ENCODE measurements at places on chromosomes 12 and 14.

DNA sequence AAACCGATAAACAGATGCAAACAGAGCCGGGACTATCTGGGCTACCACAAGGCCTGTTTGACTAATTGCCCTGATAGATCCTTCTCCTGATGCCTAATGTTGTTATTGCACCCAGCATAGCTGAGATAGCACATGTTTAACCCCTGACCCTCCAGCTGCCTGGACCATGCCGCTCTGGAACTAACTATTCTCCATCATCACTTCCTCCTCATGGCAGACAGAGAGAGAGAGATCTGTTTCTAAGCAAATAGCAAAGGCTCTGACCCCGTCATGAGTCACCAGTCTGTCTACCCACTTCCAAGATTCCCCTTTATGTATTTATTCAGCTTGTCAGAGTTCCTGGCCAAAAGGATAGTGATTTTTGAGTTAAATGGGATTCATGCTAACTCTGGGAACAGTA, 58.2 kb upstream of the FLRT2 start:
- no peak overlapping the region for H3K4me3 ChIP-seq
- H3K4me1 ChIP-seq = no peaks in the 10 kb centered on the region

DNA sequence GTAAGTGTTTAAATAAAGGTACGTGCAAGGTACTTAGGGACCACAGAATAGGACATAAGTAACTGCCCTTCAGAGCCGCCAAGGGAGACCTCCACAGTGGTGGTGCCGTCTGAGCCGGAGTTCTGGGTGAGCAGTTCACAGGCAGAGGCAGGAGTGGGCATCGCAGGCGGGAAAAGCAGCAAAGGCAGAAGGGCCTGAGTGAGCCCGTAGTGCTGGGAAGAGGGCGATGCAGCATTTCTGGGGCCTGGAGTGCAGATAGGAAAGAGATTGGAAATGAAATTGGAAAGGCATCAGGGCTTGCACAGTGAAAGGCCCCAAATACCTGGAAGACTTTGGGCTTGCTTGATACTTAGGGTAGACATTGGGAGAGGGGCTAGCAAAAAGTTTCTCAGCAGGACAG, 32.9 kb downstream of the EVL start:
- H3K4me3 ChIP-seq = no peak overlapping the region
- DNase-seq = no peak
- H3K4me1 ChIP-seq = no peaks in the 10 kb centered on the region
- no peaks in the 10 kb centered on the region for H3K27me3 ChIP-seq
- no peak overlapping the region for H3K27ac ChIP-seq

GRCh38 chr12:133235401-133236112, at the start of gene ANHX:
Gene ANHX, minus strand, starts transcription at chr12:133235877. Its CDS starts 1,521 bp downstream, at chr12:133234356.
- no peaks in the 10 kb centered on the region for H3K36me3 ChIP-seq
- H3K27ac ChIP-seq = no peak within 1 kb of the TSS
- no peaks in the 10 kb centered on the region for H3K27me3 ChIP-seq
- H3K4me3 ChIP-seq = no peak within 1 kb of the TSS
- DNase-seq = no peak

GRCh38 chr12:119327471-119327870, 7.1 kb upstream of the CCDC60 start:
- no peak overlapping the region for H3K4me3 ChIP-seq
- no peaks in the 10 kb centered on the region for H3K36me3 ChIP-seq
- H3K27me3 ChIP-seq = no peaks in the 10 kb centered on the region
- DNase-seq = no peak
- H3K4me1 ChIP-seq = no peaks in the 10 kb centered on the region

DNA sequence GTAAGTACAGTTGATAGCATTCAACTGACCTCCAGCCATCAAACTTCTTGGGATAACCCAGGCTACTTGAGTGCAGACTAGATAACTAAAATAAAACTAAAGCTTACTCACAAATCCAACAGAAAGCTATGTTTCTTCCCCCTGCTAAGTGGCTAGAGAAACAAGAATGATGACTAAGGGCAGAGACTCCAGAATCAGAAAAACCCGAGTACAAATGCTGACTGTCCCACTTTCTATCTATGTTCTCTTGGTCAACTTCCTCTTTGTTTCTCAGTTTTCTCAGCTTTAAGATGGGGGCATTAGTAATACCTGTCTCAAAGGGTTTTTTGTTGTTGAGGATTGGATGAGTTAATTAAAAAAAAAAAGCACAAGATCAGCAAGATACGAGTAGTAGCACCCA, 6.1 kb upstream of the NUAK1 start:
- H3K27ac ChIP-seq = no peak overlapping the region
- no peak for DNase-seq
- no peaks in the 10 kb centered on the region for H3K27me3 ChIP-seq
- H3K36me3 ChIP-seq = no peaks in the 10 kb centered on the region
- no peak overlapping the region for H3K4me3 ChIP-seq

GRCh38 chr14:62711351-62712023, 333.8 kb downstream of the KCNH5 start:
- H3K27ac ChIP-seq = no peak overlapping the region
- H3K36me3 ChIP-seq = no peaks in the 10 kb centered on the region
- no peak for DNase-seq
- no peaks in the 10 kb centered on the region for H3K4me1 ChIP-seq

DNA sequence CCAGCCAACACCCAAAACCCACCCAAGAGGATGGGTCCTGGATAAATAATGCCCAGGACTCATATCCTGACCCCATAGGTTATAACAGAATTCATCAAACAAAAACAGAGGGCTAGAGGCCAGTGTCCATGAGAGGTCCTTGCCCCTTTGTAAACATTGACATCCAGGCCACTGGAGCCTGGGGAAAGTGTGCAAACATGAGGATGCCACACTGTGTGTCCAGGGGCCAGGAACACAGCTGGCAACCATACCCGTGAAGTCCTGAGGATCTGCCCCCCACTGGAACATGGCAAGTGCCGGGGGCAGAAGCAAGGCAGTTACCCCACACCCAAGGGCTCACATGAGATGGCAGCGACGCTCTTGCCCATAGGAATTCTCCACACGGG, 4.2 kb upstream of the KMT2D start:
- H3K4me1 ChIP-seq = no peaks in the 10 kb centered on the region
- H3K4me3 ChIP-seq = no peak overlapping the region
- H3K27me3 ChIP-seq = no peaks in the 10 kb centered on the region
- H3K27ac ChIP-seq = no peak overlapping the region

- no peaks in the 10 kb centered on the region for H3K4me1 ChIP-seq
- H3K4me3 ChIP-seq = no peak overlapping the region
- no peaks in the 10 kb centered on the region for H3K36me3 ChIP-seq
- H3K27ac ChIP-seq = no peak overlapping the region
These were observed 225.3 kb upstream of the ATP2B1 start for GRCh38 chr12:89933911-89934310.

GRCh38 chr12:46148327-46149078, 120.3 kb downstream of the SLC38A1 start:
- H3K36me3 ChIP-seq = no peaks in the 10 kb centered on the region
- H3K27ac ChIP-seq = no peak overlapping the region
- H3K4me3 ChIP-seq = no peak overlapping the region
- DNase-seq = no peak
- peaks cover 4% of the 10 kb centered on the region for H3K4me1 ChIP-seq
- no peaks in the 10 kb centered on the region for H3K27me3 ChIP-seq

DNA sequence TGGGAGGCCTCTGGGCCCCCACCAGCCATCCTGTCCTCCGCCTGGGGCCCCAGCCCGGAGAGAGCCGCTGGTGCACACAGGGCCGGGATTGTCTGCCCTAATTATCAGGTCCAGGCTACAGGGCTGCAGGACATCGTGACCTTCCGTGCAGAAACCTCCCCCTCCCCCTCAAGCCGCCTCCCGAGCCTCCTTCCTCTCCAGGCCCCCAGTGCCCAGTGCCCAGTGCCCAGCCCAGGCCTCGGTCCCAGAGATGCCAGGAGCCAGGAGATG, 729 bp upstream of the GAPDH start:
- H3K4me3 ChIP-seq = peak overlapping the region; percentile 91
- H3K4me1 ChIP-seq = peaks cover 27% of the 10 kb centered on the region
- no peaks in the 10 kb centered on the region for H3K27me3 ChIP-seq
- no peaks in the 10 kb centered on the region for H3K36me3 ChIP-seq
- DNase-seq = peak; percentile 70
- H3K27ac ChIP-seq = peak overlapping the region; percentile 98

DNA sequence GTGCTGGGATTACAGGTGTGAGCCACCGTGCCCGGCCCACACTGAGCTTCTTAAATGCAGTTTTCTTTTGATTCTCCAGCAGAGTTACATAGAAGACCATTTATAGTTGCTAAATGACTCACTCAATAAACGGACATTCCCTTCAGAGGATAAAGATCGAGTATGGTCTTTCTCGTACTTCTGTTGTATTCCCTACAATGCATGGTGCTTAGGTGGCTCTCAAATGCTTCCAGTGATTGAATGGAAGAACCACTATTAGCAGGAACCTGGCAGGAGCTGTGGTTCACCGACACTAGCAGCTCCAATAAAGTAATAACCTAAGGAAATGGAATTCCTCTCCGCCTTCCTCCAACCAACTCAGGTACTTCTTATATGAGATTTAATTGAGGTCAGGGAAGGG, 3.9 kb upstream of the GPRC5A start:
- H3K27me3 ChIP-seq = no peaks in the 10 kb centered on the region
- no peaks in the 10 kb centered on the region for H3K4me1 ChIP-seq
- DNase-seq = no peak
- no peak overlapping the region for H3K27ac ChIP-seq

DNA sequence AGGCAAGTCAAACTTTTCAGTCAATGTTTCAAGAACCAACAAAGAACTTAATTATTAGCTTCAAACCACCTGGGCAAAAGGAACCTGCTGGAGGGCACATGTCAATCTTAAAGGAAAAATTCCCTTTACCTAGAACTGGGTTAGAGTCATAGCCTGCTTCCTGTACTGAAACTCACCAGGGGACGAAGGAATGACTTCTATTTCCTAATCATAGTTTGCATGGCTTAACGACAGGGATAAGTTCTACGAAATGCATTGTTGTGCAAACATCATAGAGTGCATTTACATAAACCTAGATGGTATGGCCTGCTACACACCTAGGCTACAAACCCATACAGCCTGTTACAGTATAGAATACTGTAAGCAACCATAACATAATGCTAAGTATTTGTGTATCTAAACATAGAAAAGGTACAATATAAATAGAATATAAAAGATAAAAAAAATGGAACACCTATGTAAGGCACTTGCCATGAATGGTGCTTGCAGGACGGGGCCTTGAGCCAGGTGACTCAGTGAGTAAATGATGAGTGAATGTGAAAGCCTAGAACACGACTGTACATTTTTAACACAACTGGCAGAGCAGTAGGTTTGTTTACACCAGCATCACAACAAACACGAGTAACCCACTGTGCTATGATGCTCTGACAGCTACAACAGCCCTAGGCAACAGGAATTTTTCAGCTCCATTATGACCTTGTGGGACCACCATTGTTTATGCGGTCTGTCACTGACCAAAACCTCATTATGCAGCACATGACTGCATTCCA, 234.9 kb upstream of the CAND1 start:
- H3K4me3 ChIP-seq = no peak overlapping the region
- H3K36me3 ChIP-seq = no peaks in the 10 kb centered on the region
- H3K27ac ChIP-seq = no peak overlapping the region
- no peaks in the 10 kb centered on the region for H3K4me1 ChIP-seq
- no peaks in the 10 kb centered on the region for H3K27me3 ChIP-seq

- no peak overlapping the region for H3K4me3 ChIP-seq
- no peaks in the 10 kb centered on the region for H3K27me3 ChIP-seq
- no peaks in the 10 kb centered on the region for H3K4me1 ChIP-seq
- peak overlapping the region; percentile 3 for H3K27ac ChIP-seq
These were observed 9.3 kb downstream of the SYNE3 start for GRCh38 chr14:95507174-95507573.

DNA sequence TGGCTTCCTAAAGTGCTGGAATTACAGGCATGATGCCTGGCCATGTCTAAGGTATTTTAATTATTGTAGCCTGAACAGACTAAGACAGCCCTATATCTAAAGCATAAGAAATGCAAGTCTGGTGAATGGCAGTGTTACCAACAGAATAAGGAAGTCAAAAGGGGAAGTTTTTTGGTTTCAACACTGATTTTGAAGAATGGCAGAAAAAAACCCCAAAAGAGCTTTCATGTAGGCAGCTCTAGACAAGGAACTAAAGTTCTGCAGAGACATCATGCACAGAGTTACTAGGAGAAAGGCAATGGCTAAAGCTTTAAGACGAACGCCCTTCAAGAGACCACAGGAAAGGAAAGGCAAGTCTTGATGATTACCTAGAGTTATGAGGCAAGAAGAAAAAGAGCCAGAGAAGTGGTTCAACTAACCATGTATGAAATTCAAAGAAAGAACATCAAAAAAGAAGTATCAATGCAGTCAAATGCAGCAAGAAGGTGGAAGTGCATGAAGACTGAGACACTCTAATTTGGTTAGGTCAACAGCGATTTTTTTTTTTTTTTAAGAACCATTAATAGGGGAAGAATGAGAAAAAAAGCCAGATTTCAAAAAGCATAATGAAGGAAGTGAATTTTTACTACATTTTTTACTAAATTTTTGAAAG, 50.8 kb downstream of the RPS6KA5 start:
- no peak overlapping the region for H3K27ac ChIP-seq
- no peaks in the 10 kb centered on the region for H3K27me3 ChIP-seq
- H3K4me1 ChIP-seq = peaks cover 21% of the 10 kb centered on the region
- no peak overlapping the region for H3K4me3 ChIP-seq
- DNase-seq = no peak
- H3K36me3 ChIP-seq = no peaks in the 10 kb centered on the region

GRCh38 chr14:76768671-76769500, 7.6 kb downstream of the VASH1 start:
- no peaks in the 10 kb centered on the region for H3K36me3 ChIP-seq
- no peaks in the 10 kb centered on the region for H3K4me1 ChIP-seq
- peak; percentile 2 for DNase-seq

DNA sequence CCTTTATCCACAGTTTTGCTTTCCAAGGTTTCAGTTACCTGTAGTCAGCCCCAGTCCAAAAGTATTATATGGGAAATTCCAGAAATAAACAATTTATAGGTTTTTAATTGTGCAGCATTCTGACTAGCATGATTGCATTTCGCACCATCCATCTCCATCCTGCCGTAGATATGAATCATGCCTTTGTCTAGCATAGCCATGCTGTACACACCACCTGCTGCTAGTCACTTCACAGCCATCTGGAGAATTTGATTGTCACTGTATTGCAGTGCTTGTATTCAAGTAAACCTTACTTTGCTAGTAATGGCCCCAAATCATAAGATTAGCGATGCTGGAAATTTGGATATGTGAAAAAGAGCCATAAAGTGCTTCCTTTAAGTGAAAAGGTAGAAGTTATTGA, 36.0 kb downstream of the MUCL1 start:
- no peak for DNase-seq
- H3K4me1 ChIP-seq = no peaks in the 10 kb centered on the region
- H3K4me3 ChIP-seq = no peak overlapping the region
- no peaks in the 10 kb centered on the region for H3K36me3 ChIP-seq

DNA sequence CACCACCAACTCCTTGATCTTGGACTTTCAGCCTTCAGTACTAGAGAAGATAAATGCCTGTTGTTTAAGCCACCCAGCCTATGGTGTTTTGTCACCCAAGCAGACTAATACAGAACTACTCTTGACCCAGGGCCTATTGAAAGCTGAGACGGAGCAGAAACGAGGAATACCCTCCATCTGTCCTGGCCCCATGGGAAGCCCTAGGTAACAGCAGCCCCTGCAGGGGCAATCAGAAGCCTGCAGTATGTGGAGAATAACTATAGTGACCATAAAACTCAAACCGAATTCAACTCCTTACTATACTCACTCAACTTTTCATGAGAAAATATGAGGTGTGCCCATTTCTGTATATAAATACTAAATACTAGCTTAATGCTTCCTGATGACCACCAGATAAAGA, 307.4 kb downstream of the NUAK1 start:
- no peaks in the 10 kb centered on the region for H3K27me3 ChIP-seq
- no peaks in the 10 kb centered on the region for H3K36me3 ChIP-seq
- H3K4me1 ChIP-seq = no peaks in the 10 kb centered on the region
- no peak overlapping the region for H3K4me3 ChIP-seq

Data from Peyer's patch (tissue), 4 donors.